ENCODE measurements at places on chromosomes 1 and 21. TPM values are rescaled to one million over a fixed set of nuclear protein-coding genes. Genes with fewer than 3 reads are reported as not detected.

DNA sequence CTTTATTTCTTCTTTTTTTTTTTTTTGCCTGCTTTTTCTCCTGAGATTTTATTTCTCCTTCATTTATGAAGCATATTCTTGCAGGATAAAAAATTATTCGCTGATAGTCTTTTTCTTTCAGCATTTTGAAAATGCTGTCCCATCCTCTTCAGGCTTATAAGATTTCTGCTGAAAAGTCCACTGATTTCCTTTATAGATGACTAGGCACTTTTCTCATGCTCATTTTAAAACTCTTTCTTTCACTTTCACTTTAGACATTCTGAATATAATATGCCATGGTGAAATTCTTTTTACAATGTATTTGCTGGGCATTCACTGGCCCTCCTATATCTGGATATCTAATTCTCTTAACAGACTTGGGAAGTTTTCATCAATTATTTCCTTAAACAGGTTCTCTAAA, 25.5 kb upstream of the GTF2B start:
- DNase-seq, result no peak

DNA sequence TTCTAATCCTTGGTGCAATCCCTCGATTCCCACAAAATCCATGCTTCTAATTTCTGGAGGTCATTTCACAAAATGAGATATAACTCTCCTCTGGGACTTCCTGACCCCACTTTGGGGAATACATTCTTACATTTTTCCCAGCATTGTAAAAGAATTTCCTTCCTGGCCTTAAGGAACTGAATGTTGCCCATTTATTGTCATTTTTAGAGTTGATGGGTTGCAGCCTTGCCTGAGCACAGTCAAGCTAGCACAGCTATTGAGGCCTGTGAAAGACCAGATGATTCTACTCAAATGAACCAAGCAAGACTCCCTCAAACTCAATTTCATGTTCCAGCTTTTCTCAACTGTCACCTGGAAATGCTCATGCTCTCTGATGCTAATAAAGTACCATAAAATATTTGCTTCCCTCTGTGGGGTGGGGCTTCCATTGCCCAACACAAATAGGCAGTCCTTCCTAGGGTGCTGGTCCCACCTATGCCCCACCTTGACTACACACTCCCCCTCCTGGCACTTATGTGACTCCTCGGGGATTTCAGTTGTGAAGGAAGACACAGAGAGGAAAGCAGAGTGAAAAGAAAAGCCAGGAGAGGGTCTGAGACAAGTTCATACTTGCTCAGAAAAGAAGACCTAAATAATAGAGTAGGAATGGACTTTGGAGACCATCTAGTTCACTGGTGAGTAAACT, 24.0 kb upstream of the CDC7 start:
- DNase-seq, result no peak

GRCh38 chr1:114108751-114109255, 44.9 kb downstream of the SYT6 start:
- DNase-seq, result no peak

Gene FAM177B
- total RNA-seq, result not detected

DNA sequence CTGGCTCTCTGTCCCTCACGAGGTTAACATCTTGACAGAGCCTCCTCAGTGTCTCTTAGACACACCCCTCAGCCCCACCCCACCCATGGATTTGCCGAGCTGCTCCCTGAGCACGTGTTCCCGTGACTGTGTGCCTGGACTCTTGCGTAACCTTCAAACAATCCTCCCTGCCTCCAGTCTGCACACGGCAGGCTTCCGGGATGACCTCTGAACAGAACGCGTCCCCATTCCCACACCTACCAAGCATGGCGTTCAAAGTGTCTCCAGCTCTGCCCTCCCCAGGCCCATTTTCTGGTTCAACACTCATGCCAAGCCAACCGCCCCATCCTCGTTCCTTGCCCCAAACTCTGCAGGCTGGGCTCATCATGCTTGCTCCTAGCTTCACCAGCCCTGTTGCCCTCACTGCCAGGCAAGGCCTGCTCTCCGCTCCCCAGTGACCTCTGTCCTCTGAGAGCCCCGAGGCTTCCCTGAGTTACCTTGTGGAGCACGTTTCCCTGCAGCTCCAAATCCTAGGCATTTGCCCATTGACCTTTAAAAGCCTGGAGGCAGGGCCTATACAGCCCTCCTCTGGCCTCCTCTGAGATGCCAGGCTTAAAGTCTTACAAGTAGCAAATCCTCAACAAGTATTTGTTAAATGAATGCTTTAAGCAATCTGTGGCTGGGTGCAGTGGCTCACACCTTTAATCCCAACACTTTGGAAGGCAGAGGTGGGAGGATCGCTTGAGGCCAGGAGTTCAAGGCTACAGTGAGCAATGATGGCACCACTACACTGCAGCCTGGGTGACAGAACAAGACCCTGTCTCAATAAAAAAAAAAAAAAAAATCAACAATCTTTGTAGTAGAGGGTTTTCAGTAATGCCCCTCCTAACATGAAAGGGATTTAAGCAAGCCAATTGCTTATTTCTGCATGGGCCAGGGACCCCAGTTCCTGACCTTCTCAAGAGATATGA, 5.0 kb downstream of the AGT start:
- DNase-seq, result no peak

Gene HMCN1
- total RNA-seq, result under 0.01 TPM

Gene KCNE1
- total RNA-seq, result not detected

DNA sequence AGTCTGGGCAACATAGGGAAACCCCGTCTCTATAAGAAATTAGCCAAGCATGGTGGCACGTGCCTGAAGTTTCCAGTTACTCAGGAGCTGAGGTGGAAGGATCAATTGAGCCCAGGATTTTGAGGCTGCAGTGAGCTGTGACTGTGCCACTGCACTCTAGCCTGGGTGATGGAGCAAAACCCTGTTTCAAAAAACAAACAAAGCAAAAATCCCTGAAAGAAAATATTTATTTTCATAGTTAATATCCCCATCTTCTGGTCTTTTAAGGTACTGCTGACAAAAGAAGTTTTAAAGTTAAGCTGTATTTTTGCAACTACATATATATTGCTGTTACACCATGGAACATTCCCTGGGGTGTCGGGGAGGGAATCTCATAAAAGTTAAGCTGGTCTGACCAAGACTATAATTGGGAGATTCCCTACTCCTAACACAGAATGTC, 26.0 kb downstream of the VAMP4 start:
- peak; percentile 17 for DNase-seq

DNA sequence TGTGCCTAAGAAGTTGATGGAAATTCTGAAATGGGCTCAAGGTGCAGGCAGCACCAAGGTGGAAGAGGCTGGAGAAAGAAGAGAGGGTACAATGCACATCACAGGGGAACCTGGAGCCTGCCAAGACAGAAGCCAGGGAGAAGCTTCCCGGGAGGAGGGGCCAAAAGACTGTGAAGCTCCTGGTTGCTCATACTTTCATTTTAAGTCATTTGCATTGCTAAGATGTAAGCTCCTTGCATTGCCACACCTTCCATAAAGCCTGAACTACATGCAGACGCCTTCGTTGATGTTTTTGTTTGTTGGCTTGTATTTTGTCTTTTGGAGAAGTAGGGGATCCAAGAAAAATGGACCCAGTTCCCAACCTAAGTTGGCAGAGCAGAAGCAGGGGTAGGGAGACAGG, 69.0 kb downstream of the HMGB4 start:
- DNase-seq, result no peak

DNA sequence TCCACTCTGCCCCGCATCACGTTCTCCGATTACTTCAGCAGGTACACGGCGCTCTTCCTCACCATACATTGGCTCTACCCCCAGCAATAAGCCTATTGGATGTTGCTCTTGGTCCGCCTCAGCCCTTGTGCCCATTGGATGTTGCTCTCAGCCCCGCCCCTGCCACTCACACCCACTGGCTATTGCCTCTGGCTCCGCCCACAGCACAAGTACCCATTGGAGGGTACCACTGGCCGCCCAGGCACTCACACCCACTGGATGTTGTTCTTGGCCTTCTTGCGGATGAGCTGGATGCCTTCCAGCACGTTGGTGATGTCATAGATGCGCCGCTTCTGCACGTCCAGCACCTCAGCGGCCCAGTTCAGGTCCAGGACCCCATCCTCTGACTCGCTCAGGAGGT, 9.4 kb downstream of the E2F2 start:
- DNase-seq, result no peak

- no peak for DNase-seq
Observed at GRCh38 chr1:29208442-29208841, 22.3 kb downstream of the MECR start.

Gene AGT
- total RNA-seq, result 0.19 TPM

- DNase-seq, result peak; percentile 93
Observed at GRCh38 chr1:115189814-115190539, 100.7 kb upstream of the TSPAN2 start.

DNA sequence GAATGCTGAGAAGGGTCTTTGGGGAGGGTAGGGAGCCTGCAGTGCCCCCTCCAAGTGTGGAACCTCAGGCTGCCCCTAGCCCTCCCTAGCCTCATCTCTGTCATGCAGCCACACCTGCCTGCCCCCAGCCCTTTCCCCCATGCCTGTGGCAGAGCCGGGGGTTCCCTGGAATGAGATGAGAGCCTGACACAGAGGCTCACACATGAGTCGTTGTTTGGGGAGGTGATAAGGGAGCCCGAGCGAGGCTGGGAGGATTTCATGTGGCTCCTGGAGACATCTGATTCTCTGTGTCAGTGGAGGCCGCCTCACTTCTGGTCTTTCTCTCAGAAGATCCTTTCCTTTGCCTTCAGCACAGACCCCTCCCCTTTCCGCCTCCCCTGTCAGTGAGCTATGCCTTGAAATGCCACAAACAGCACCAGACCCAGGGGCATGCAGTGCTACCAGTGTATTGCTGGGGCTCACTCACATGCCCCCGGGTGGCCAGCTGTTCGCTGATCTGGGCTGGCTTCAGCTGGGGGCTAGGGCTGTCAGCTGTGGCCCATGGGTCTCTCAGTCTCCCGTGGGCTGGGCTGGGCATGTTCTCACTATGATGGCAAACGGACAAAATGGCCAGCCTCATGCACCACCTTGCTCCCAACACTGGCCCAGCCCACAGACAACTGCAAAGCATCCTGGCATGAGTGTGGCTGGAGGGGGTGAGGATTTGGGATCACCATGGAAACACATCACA, 102.6 kb downstream of the AJAP1 start:
- DNase-seq, result no peak

DNA sequence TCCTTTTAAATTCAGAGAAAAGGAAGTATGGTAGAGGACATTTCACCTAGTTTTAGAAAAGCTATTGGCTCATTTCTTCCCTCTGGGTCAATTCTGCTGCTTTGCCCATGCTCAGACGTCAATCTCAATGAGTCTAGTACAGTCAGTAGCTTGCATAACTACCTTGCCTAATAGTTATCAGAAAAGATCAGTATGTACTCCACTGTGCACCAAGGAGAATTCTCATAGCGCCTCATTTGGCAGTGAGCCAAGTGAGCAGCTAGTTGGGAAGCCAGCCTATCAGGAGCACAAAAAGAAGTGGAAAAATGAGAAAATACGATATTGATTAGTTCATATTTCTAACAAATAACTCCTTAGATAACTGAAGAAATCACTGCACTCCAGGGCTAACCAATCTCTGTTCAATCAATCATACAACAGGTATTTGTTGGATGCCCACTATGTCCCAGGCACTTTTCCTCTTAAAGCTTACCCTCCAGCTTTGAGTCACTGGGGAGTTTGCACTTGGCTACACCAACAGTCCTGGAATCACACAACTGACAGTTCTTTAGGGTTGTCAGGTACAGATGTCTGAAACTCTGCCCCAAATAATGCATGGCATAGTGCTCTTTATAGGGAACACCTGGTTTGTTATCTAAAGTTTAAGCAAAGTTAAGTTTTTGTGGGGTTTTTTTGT, 50.2 kb downstream of the PRDX6 start:
- DNase-seq, result peak; percentile 61

Gene CD164L2
- total RNA-seq, result not detected

Gene CMPK1
- total RNA-seq, result 152 TPM

- DNase-seq, result no peak
Observed at GRCh38 chr1:192705510-192705909, 69.6 kb downstream of the RGS13 start.

GRCh38 chr1:41293779-41294178, 51.7 kb upstream of the SCMH1 start:
- no peak for DNase-seq

- DNase-seq, result no peak
Observed at GRCh38 chr1:56033321-56034037, 545.9 kb downstream of the PLPP3 start.

Gene HCRTR1
- not detected for total RNA-seq

GRCh38 chr21:23601549-23601948, 2005.7 kb downstream of the MRPL39 start:
- DNase-seq, result no peak

DNA sequence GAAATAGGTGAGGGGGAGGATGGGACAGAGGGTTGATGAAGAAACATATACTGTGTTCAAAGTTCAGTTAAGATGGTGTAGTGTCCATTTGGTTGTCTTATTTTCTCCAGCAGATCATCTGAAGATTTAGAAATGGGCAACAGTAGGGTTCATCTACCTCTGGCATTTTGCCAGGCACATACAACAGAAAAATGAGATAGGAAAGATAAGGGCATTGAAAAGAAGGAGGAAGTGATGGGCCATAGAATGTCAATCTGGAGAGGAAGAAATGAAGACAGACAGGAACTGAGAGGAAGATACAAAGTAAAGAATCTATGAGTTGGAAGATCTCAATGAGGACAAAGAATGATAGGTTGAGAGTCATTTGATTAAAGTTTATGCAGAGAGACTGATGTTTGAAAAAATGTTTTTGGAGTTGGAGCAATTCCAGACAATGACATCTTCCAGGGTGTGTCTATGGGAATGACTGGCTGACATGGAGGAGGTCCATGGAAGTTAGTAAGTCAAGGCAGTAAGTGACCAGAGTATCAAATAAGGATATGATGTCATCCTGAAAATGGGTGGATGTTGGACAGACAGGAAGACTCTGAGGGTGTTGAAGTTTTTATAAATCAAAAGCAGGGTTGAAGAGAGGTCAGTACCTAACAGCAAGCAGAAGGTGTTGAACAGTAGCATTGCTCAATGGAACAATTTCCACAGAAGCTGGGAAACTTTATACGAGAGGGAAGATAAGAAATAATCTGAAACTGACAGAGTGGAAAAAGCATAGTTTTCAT, 18.7 kb upstream of the CD55 start:
- DNase-seq, result no peak

Gene SLC9C2
- total RNA-seq, result not detected

DNA sequence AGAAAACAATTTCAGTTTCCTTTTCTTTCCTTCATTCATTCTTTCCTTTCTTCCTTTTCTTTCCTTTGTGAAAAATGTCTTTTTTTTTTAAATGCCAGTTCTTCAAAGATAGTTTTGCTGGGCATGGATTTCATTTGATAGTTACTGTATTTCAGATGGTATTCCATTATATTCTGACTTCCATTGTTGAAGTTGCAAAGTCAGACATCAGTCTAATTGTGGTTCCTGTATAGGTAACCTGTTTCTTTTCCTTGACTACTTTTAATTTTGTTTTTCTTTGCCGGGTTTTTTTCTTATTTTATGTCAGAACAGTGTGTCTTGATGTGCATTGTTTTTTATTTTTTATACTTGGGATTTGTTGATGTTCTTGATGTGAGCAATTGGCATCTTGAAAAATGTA, 40.4 kb upstream of the MPC2 start:
- DNase-seq, result no peak

All from LHCN-M2 (cell line).